CD4-positive, alpha-beta T cell treated with Interleukin-1 beta for 1 hour (primary cell): ENCODE measurements at places on chromosomes 5 and 9.

GRCh38 chr5:51661646-51662265, 278.5 kb downstream of the ISL1 start:
- DNase-seq: no peak

DNA sequence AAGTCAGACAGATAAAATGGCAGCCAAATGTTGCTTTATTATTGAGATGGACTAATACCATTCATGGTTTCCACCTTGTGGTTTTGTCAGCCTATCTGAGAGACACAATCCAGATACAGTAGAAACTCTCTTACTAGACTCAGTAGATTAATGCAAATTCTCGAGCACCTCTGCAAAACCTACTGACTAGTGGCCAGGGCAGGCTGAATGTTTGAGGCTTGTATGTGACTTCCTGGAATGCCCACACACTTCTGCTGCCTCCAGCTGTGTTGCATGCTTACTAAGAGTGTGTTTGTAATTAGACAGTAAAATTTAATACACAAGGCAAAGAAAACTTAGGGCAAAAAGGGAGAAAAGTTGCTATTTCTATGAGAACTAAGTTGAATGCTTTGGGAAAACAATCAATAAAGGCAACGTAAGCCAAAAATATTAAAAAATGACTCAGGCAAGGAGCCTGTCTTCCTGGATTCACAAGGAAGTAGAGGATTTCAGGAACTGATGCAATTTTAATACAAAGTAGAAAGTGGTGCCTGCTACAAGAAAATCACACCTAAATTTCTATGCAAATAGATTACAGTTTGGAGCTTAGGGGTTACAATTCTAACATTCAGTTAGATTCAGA, 30.2 kb upstream of the CCNG1 start:
- DNase-seq: no peak

- DNase-seq: no peak
Measured at GRCh38 chr9:38129366-38129765, 60.3 kb upstream of the SHB start.

GRCh38 chr9:116569111-116569510, 118.0 kb upstream of the TRIM32 start:
- no peak for DNase-seq

DNA sequence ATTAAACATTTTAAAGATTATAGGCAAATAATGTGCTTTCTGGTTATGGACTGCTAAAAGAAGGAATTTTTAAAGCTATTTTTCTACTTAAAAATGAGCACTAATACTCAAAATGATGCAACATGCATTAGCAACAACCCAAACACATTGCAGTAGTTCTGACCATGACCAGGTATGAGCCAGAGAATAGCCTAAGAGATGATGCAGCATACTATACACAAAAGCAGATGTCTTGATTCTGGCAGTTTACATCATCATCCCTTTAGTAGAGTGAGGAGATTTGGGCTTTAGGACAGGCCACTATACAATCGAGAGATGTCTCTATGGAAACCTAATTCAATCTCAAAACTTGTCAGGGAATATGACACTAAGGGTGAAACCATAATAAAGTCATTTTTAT, 307.1 kb downstream of the PRR16 start:
- DNase-seq: no peak

- DNase-seq: no peak
Measured at GRCh38 chr5:157708866-157709265, 22.4 kb upstream of the THG1L start.

- no peak for DNase-seq
Measured at GRCh38 chr5:32098291-32098690, 75.8 kb downstream of the GOLPH3 start.

- DNase-seq: no peak
Measured at GRCh38 chr9:2043243-2043642, 28.1 kb downstream of the SMARCA2 start.

GRCh38 chr5:36743891-36744772, 132.4 kb upstream of the NIPBL start:
- DNase-seq: no peak

DNA sequence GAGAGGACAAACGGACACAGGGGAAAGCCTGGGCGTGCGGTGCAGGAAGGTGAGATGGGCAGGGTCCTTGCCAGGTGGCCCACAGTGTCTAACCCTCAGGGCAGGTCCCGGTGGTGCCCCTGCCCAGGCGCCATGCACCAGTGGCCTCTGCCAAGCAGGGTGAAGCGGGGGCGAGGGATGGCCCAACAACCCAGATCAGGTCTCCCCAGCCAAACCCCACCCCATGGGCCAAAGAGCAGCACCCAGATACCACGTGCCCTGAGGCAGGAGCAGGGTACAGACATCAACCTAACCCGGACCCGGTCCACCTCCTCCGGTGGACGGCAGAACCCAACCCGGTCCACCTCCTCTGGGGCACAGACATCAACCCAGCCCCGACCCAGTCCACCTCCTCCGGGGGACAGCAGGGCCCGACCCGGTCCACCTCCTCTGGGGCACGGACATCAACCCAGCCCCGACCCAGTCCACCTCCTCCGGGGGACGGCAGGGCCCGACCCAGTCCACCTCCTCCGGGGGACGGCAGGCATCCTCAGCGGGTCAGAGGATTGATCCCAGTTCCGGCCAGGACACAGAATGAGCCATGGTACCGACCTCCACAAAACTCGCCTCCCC, 12.8 kb downstream of the SLC12A7 start:
- DNase-seq: no peak

- no peak for DNase-seq
Measured at GRCh38 chr5:125829349-125829748, 593.9 kb upstream of the GRAMD2B start.

DNA sequence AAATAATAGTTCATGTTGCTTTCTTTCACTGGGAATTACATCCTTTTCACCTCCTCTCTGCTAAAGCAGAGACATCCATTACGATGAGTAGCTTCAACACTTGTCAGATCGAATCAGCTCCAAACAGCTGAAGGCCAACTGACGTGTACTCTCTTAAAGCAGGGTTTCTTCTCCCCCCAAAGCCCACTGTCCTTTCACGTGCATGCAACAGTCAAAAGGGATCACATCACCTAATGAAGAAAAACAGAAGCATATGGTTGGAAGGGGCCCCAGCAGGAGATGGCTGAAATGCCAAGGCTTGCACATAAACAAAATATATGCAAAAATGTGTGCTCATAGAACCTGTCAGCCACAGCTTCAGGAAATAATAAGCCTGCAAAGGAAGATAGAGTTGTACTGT, 421.6 kb downstream of the ANXA1 start:
- no peak for DNase-seq

GRCh38 chr5:83957188-83957587, 236.5 kb upstream of the HAPLN1 start:
- DNase-seq: no peak

- DNase-seq: no peak
Measured at GRCh38 chr9:114521846-114522245, 16.6 kb upstream of the WHRN start.

DNA sequence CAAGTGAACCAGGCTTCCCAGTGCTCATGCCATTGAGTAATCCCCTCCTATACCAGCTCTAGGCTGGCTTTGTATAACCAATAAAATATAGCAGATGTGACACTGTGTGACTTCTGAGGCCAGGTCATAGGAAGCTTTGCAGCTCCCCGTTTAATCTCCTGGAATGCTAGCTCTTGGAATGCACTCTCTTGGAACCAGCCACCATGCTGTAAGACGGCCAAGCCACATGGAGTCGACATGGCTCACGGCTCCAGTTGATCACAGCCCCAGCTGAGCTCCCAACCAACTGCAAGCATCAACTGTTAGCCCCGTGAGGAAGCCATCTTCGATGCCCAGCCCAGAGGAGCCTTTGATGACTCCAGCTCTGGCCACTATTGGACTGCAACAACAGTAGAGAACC, 74.5 kb downstream of the SH3TC2 start:
- no peak for DNase-seq

DNA sequence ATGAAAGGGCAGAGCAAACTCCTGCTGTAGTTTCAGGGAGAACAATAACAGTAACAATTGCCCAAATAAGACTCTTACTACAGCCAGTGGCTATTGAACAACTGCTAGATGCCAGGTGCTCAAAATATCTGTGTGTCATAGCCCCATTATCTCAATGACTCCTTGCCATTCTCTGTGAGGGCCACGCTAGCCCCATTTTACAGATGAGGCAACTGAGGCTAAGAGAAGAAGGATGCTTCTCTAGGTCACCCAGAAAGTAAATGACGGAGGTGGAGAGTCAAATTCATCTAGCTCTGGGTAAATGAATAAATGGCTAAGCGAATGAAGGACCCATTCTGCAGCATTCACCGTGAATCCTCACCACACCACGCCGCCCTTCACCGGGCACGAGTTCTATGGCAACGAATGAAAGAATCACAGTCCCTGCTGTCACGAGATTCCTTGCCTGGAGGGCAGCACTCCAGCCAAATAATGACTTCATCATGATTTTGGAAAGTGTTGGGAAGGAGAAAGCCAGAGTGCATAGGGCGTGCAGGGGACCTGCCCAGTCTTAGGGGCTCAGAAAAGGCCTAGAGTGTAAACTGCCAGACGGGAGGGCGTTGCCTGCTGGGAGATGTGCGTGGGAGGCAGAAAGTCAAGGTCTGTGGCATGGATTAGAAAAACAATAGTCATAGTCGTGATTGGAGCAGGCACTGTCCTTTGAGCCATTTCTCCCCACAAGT, 147.2 kb downstream of the C9orf50 start:
- DNase-seq: no peak

GRCh38 chr9:98577446-98577845, 131.3 kb downstream of the GABBR2 start:
- DNase-seq: no peak

GRCh38 chr5:55929020-55929799, 65.6 kb downstream of the IL6ST start:
- DNase-seq: no peak

DNA sequence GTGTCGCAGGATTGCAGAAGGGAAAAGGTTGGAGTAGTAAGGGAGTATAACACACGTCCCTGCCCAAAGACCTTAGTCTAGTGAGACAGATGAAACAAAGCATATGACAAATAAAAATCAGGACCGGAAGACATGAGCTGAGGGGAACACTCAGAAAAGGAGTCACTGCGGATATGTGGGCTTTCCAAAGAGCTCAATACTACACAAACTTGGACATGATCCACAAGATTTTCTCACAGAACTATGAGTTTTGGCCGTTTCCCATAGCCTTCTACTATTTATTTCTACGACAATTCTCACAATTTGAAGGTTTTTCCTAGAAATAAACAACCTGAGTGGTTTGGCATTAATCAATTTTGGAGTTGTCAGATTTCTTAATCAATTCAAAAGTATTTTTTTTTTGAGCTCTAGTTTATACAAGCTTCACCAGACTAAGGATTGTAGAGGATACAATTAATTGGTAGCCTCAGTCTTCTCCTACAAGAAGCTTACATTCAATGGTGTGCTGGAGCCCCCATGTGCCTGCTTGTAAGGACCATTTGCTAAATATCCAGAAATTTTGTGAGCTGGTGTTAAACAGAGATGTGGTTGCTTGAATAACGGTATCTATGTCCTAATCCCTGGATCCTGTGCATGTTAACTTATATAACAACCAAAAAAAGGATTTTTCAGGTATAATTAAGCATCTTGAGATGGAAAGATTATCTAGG, 91.4 kb downstream of the ADAMTS12 start:
- DNase-seq: no peak

DNA sequence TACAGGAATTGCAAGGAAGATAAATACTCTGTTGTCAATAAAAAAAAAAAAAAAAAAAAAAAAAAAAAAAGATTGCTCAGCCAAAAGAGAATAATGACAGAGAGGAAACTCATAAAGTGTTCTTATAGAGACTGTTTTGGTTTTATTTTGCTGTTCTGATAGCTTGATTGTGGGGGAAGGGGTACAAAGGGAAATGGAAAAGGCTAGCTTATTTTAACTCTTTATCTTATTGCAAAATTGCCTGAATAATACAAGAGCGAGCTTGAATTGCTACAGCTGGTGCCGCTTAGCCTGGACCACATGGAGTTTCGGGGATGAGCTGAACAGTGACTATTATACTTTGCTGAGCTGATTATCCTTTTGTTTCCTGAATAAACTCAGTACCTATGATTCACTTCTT, 31.0 kb upstream of the SHISAL2B start:
- DNase-seq: no peak

- DNase-seq: no peak
Measured at GRCh38 chr5:64506567-64507263, 900 bp downstream of the RGS7BP start.

GRCh38 chr5:143758015-143758414, 53.9 kb upstream of the HMHB1 start:
- no peak for DNase-seq

DNA sequence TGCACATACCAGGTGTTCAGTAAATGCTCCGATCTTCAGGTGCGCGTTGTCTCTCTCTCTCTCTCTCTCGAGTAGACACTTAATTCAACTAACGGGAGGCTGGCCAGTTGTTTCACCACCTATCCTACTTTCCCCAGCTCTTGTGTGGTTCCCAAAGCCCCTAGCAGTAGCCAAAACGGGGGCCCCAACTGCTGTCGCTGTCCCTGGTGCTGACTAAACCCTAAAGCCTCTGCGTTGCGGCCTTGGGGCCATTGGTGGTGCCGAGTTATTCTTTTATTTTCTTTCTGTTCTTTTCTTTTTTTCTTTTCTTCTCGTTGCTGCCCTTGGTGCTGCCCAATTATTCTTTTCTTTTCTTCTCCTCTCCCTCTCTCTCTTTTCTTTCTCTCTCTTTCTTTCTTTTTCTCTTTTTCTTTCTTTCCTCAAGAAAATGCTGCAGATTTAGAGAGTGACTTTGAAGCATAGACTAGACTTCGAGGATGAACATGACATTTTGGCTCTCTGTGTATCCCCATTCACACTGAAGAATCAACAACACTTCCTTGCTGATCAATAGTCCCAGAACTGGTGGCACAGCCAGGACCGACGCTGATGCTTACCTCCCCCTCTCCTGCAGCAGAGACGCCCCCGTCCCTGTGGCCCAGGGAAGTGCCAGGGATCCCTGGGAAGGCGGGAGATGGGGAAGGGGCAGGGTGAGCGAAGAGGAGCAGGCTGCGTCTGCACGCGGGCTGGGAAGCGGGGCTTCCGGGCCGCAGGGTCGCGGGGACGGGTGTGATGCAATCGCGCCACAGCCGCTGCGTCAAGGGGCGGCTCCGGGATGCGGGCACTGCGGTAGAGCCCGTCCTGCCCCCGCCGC, at the start of gene FBLL1:
TSS of gene FBLL1 (plus strand) at position 785 of the 853 bp plus-strand sequence. CDS start 200 bp downstream, outside the sequence.
- peak; percentile 1 for DNase-seq

DNA sequence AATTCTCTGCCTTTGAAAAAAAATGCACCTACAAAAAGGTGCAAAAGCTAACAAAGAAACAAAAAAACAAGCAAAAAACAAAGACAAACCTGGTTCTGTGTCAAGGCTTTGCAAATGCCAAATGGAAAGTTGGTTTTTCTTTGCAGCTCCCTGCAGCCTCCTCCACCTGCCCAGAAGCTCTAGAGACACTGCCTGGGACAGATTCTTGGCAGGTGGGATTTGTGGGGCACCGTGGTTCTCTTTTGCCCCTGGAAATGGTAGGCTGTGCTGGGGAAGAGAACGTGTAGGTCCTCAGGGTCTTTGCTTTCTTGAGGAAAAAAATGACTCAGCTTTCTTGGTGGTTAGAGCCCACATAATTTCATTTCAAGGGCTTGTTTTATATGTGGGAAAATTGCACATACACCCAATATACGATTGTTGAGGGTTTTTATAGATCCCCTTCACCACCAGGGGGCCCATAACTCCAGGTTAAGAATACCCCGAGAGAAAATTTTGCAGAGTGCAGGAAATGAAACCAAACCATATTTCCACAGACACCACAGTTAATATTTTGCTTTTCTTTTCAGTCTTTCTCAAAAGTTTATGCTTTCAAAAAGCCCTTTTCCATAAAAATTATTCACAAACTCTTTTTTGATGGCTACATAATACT, 58.7 kb downstream of the NXNL2 start:
- DNase-seq: peak; percentile 31
